ENCODE measurements at places on chromosomes 12 and 14. TPM values are rescaled to one million over a fixed set of nuclear protein-coding genes. Genes with fewer than 3 reads are reported as not detected.

Gene PLD4
- total RNA-seq = not detected

Gene TRHDE
- 0.22 TPM for total RNA-seq

- no peak overlapping the region for H3K27ac ChIP-seq
- no peak for DNase-seq
- no peaks in the 10 kb centered on the region for H3K27me3 ChIP-seq
- no peaks in the 10 kb centered on the region for H3K36me3 ChIP-seq
- H3K4me3 ChIP-seq = peak overlapping the region; percentile 73
- H3K4me1 ChIP-seq = peaks cover 1% of the 10 kb centered on the region
Observed at GRCh38 chr14:58238252-58239243, 6.1 kb upstream of the PSMA3 start.

DNA sequence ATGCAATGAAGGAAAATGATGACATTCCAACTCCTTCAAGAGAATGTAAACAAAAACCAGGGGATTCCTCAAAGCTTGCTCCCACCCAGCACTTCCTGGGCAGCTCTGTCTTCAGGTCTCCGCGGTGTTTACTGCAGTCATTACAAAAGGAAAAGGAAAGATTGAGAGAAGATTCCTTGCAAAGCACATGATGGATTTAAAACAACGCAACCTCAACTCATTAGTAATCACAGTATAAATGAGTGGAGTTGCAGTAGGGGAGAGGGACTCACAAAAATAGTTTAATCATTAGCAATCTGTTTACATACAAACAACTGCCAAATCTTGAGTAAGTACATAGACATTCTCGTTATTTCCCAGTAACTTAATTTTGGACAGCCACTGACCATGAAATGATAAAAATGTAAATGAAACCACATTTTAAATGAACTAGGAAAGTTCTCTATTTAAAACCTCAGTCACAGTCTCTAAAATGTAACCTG lies 49.7 kb upstream of the OVCH1 start:
- DNase-seq = no peak
- H3K4me1 ChIP-seq = no peaks in the 10 kb centered on the region
- no peaks in the 10 kb centered on the region for H3K27me3 ChIP-seq
- no peaks in the 10 kb centered on the region for H3K36me3 ChIP-seq
- no peak overlapping the region for H3K4me3 ChIP-seq
- no peak overlapping the region for H3K27ac ChIP-seq
